ENCODE measurements at places on chromosomes 16 and 17. TPM values are rescaled to one million over a fixed set of nuclear protein-coding genes. Genes with fewer than 3 reads are reported as not detected.

The HEATR3 gene
- total RNA-seq = 10.4 TPM

The CENPV gene
- total RNA-seq = 37.6 TPM

The KRTAP9-2 gene
- not detected for total RNA-seq

The SLC6A2 gene
- not detected for total RNA-seq

The GRIN2A gene
- 7.8 TPM for total RNA-seq

The SRCIN1 gene
- total RNA-seq = not detected

The ZNF205 gene
- total RNA-seq = 49.8 TPM

The CTRB1 gene
- not detected for total RNA-seq

The CES5A gene
- total RNA-seq = not detected

The SPAG7 gene
- total RNA-seq = 4.9 TPM

The SMIM36 gene
- not detected for total RNA-seq

The AIPL1 gene
- not detected for total RNA-seq

The HCRT gene
- total RNA-seq = not detected

The CBFA2T3 gene
- 32.8 TPM for total RNA-seq

The ABCC11 gene
- total RNA-seq = not detected

The C16orf46 gene
- total RNA-seq = not detected

The TNFRSF13B gene
- total RNA-seq = not detected

The MMP28 gene
- total RNA-seq = 44.6 TPM

The TBX6 gene
- total RNA-seq = 0.75 TPM

The LHX1 gene
- not detected for total RNA-seq

The HES7 gene
- not detected for total RNA-seq

The PPY gene
- not detected for total RNA-seq

The LMF1 gene
- 26.9 TPM for total RNA-seq

The PIRT gene
- not detected for total RNA-seq

The C16orf89 gene
- total RNA-seq = 4.6 TPM

The KIFC3 gene
- 54.9 TPM for total RNA-seq

The BCL6B gene
- total RNA-seq = 16.4 TPM

The HERPUD1 gene
- 108 TPM for total RNA-seq

The GNGT2 gene
- total RNA-seq = not detected

The CES1 gene
- 6.1 TPM for total RNA-seq

The SLC7A6 gene
- total RNA-seq = 27.7 TPM

The MILR1 gene
- 6.2 TPM for total RNA-seq

The KRT28 gene
- not detected for total RNA-seq
